Brain microvascular endothelial cell (primary cell): ENCODE measurements at places on chromosomes 16 and 17.

DNA sequence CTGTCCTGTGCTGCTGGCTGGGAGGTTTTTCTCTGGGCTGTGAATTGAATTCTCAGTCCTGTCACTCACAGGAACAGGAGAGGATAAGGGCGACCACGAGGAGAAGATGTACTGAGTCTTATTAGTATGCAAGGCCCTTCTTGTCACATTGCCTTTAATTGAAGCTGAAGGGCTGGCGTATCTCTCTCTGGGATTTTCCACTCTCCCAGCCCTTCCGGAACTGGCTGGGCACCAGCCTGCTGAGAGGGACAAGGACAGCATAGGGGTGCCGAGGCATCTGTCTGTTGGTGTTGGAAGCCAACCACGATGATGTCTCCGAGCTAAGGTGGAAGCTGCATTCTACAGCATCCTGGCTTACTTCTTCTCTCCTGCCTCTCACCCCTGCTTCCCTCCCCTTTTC lies 33.2 kb downstream of the GPRC5B start:
- no peak for DNase-seq

DNA sequence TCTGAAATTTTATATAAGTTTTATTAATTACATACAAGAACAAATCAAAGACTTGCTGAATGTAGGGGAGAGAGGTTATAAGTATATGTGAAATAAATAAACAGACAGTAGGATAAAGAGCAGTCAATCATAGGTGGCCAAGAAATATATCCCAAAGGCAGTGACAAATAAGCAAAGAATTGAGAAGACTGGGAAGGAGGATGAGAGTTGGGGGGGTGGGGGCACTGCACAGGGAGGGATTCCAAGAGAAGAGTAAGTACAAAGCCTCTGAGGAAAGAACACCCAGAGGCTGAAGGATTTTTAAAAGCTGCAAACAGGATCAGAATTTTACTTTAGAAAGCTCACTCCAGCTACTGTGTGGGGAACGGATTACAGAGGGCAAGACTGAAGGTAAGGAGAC lies 2.8 kb downstream of the PELP1 start:
- no peak for DNase-seq

DNA sequence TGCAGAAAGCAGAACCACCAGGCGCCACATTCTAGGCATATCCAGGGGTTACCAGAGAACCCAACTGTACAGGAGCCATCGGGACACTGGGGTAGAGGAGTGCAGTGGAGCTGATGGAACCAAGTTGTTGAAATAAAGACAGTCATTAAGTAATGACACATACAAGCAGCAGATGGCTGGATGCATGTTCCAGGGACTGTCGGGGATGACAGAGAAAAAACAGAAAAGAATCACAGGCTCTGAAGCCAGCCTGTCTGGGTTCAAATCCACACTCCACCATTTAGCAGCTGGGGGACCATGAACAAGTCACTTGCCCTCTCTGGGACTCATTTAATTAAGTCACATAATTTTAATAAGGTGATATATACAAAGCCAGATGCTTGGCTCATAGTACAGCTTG lies 117.1 kb downstream of the ZNF423 start:
- no peak for DNase-seq

- peak; percentile 95 for DNase-seq
Measured at GRCh38 chr16:75433732-75434413, 570 bp upstream of the CFDP1 start.

GRCh38 chr16:55501549-55502322 lies 7.1 kb upstream of the LPCAT2 start:
- DNase-seq = no peak

GRCh38 chr16:88030498-88030897 lies 79.3 kb downstream of the BANP start:
- no peak for DNase-seq

DNA sequence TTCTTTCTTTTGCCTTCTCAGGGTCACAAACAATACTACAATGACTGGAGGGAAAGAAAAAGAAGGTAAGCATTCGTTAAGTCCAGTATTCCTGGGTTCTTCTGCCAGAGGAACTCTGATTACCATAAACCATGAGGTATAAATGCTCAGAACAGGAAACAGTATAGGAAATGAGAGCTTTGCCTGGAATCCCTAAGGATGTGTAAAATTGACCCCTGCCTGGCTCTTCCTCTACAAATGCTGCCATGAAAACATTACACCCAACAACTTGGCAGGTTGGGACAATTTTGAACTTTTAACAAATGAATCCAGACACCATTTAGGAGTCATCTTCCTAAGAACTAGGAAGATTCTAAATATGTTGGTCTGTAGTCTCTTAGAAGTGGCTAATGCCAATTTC lies 173.8 kb downstream of the CDH11 start:
- no peak for DNase-seq

- DNase-seq = no peak
Measured at GRCh38 chr16:28101533-28101890, 38.0 kb upstream of the GSG1L start.

GRCh38 chr17:64702815-64703214 lies 40.7 kb upstream of the SMURF2 start:
- DNase-seq = no peak

DNA sequence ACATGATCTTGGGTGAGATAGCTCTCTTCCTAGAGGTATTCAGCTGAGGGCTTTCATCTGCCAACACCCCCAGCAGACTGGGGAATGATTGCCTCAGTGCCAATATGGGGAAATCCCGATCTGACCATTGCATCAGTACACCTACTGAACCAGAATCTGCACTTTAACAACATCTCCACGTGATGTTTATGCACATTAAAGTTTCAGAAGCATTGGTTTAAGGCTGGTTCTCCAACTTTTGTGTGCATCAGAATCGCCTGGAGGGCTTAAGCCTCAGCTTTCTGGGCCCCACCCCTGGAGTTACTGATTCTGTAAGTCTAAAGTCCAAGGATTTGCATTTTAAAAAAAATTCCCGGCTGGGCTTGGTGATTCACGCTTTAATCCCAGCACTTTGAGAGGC lies 123.6 kb upstream of the MED13 start:
- no peak for DNase-seq

DNA sequence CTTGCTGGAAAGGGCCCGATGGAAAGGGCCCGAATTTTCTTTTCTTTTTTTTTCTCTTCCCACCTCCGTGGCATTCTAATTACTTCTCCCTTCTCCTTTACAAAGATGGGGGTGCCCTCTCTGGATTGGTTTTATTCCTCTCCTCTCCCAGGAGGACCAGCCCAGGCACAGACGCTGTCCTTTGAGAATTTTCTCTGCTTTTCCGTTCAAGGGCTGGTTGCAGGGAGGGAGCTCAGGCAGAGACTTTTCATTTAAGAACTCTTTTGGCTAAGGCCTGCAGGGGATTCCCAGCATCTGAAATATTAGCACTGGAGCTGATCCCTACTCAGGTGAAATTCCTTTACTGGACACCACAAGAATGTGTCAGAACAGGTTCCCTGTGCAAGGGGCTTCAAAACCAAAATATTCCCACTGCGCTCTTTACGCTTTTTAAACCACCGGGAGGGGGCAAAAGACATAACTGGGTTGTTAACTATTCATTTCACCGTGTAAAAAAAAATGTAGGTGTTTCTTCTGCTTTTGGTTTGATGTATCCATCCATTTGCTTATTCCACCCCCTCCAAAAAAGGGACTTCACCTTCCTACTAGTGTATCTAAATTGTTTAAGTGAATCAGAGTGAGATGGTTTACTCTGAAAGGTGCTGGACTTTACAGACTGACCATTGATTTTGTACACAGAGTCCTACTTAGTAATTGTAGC lies 1.4 kb downstream of the NFAT5 start:
- DNase-seq = peak; percentile 15

DNA sequence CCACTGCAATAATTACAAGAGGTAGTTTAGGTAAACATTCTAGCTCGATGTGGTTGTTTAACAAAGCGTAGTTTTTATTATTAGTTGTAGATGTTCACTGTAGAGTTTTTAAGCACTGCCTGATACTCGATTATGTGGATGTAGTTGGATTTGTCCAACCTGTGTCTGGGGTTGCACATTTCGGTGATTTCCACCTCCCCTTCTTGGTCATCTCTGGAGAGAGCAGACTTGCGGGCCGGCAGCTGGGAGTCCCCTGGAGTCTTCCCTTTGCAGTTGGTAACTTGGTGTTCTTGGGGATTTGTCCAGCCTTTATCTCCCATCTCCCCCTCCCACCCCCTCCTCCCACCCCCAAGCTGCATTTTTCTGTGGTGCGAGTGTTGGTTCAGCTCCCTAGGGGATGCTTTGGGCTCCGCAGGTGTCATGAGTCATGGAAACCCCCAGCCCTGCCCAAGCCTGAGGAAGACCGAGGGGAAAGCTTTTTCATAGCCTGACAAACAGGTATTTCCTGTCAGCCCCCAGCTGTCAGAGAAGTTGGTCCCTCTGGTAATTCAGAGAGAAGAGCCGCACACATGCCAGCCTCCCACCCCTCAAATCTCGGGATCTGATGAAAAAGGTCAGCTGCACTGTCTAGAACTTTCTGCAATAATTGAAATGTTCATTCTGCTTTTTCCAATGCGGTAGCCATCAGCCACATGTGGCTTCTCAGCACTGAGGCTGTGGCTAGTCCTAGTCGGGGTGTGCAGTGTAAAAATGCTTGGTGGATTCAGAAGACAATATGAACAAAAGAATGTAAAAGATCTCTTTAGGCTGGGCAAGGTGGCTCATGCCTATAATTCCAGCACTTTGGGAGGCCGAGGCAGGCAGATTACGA lies 50.3 kb downstream of the KSR1 start:
- no peak for DNase-seq
